ENCODE measurements at places on chromosomes 4 and X.

DNA sequence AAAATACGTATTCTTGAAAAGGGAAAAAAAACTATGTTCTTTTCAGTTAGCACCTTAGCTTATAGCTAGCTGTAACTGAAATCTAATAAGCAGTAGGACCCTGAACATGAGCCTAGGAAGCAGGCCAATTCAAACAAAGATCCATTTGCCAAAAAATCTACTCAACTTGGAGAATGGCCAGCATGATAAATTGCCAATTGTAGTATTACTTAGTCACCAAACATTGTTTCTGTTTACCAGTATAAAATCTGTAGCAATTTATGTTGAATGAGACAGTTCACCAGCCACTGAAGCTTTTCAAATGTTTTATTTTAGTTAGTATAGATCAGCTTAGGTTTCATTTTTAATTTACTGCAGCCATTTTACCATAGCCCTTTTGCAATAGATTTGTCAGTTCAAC is 323.6 kb upstream of the DIPK2B start:
- no peak for DNase-seq

GRCh38 chr4:10093271-10093621 is 23.4 kb downstream of the WDR1 start:
- no peak for DNase-seq

DNA sequence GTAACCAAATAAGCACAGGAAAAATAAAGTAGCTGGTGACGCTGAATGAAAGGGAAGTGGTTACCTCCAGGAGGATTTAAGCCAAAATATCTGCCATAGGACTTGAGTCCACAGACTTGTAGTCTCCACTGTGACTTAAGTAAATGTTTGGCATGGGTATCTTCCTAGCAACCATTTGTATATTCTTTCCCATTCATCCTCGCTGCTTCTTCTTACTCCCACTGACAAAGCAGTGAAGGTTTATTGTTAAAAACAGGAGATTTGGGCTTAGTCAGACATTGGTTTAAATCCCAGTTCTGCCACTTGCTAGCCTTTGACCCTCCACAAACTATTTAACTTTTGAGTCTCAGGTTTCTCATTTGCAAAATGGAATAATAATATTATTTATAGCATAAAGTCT is 22.3 kb downstream of the COL4A6 start:
- DNase-seq, result no peak

DNA sequence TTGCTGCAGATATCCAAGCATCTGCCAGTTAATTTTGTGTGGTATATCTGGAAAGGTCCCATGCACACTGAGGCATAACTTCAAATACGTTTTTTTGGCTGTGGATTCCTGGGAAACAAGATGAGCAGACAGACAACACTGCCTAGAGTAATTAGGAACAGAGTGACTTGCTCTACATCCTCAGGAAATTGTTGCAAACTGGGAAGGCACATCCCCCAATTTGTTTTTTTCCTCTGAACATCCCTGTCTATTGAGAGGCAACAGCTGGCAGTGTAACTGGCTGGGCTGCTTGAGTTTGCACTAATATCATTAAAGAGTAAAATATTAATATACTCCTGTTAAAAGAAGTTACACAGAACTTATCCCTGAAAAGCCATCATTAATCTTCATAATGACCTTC is 207.7 kb upstream of the SLIT2 start:
- no peak for DNase-seq

- no peak for DNase-seq
These were observed 207.9 kb downstream of the MAB21L2 start for GRCh38 chr4:150789864-150790263.

- no peak for DNase-seq
These were observed 145.6 kb downstream of the INPP4B start for GRCh38 chr4:142700531-142700930.

GRCh38 chrX:131789664-131790063 is 233.4 kb upstream of the STK26 start:
- no peak for DNase-seq

- no peak for DNase-seq
These were observed 137.6 kb downstream of the DCK start for GRCh38 chr4:71130827-71131603.

DNA sequence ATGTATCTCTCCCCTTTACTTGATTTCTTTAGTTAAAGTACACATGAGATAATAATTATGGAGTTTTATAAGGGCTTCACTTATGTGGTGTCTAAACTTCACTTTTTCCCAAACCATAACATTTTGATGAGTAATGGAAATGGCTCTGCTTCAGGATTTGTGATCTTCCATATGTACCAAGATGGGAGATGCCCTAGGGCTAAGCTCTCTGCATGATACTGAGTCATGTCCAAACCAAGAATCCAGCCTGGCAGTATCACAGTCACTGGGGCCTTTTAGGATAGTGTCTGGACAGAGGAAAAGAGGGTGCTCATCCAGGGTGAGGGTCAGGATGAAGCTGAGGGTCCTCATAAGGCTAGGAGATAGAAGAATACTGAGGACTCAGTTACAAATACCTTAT is 47.9 kb upstream of the PAGE3 start:
- DNase-seq, result peak; percentile 11

DNA sequence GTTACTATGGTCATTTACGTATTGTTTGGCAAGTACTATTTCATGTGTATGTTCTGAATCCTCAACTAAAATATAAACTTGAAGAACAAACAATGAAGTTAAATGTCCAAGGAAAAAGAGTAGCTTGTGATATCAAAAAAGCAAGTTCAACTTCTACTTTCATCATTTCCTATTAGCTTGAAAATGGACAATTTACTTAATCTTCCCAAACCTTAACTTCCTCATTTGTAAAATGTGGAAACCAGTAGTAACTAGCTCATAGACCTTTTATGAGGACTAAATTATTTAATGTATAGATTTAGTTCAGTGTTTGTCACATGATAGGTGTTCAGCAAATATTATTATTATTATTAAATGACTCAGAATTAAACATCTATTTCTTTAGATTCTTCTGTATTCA is 276.8 kb upstream of the TET2 start:
- DNase-seq, result no peak

DNA sequence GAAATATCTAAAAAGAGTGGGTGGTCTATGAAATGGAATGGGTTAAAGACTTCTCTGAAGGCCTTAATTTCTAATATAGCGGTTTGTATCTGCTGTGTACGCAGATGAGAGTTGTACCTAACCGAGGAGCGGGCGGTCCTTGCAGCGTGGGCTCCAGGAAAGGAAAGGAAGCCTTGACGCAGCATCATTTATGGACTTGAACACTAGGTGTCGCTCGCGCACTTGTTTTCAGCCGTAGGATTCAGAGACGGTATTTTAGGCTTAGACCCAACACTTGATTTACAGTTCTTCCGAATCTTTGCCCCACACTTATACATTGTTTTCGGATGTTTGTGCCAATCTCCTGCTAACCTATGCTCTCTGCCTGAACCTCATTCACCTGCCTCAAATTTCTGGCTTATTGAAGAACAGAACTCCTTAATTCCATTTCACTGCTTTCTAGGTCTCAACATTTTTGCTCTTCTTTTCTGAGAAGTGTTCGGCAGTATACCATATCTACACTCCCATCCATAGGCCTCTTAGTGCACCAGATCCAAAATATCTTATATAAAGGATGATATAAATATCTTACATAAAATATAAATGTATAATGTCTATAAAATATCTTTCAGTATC is 48.9 kb upstream of the AADAT start:
- DNase-seq, result peak; percentile 23

- DNase-seq, result no peak
These were observed 35.8 kb downstream of the CPEB2 start for GRCh38 chr4:15037923-15038541.

GRCh38 chr4:99100876-99101275 is 12.3 kb upstream of the ADH5 start:
- no peak for DNase-seq

DNA sequence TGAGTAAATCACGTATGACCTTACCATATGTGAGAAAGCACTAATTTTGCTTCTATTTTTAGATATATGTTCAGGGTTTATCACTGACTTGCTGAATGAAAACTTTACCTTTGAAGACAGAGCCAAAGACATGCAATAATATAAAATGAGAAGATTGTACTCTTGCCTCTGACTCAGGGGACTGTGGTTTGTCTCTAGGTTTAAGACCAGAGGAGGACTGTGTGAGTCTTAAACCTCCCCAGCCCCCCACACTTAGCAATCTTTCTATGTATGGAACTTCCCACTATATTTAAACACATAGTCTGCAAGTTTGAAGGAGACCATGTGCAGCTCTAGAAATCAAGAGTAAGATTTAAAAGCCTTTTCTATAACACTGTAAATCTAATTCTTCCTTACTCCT is 368.7 kb upstream of the FAM241A start:
- DNase-seq, result no peak

GRCh38 chr4:70591955-70592582 is at the start of gene AMBN:
Gene AMBN, plus strand, starts transcription at chr4:70592256. Its CDS starts 103 bp downstream, at chr4:70592359.
- DNase-seq, result no peak

DNA sequence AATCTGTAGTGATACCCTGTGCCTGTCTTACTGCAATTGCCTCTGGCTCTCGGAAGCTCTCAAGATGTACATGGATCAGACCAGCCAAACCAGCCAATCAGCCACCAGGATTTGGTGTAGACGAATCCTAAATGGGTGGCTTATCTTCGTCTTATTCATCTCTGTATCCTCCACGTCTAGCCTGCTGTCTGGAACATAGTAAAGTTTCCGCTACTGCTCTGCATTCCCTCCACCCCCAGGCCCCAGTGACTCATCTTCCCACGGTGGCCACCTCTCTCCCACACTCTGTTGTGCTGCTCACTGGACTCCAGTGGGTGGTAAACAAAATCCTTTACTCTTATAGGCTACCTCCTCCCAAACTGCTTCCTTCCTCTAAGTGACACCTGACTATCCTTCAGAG is 37.8 kb downstream of the SEPTIN6 start:
- peak; percentile 23 for DNase-seq

- no peak for DNase-seq
These were observed 165.1 kb downstream of the SLIT2 start for GRCh38 chr4:20416800-20417199.

DNA sequence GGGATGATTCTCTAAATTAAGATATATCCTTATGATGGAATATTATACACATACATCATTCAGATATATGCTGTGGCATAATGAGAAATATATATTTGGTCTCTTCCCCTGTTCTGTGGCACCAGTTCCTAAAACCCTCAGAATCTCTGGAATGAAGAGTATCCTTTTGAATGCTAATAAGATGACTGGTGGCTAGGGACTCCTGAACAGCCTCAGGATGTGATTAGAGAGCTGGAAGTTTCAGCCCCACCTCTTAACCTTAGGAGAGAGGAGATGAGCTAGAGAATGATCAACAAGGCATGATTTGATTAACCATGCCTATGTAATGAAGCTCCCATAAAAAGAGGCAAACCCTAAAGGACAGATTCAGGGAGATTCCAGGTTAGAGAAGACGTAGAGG is 632.0 kb downstream of the IQCM start:
- DNase-seq, result no peak

GRCh38 chrX:137290011-137290410 is 256.2 kb upstream of the GPR101 start:
- no peak for DNase-seq
